ENCODE measurements at places on chromosomes 11 and 22.

- no peak for DNase-seq
These were observed 1.8 kb downstream of the TESMIN start for GRCh38 chr11:68749229-68750123.

DNA sequence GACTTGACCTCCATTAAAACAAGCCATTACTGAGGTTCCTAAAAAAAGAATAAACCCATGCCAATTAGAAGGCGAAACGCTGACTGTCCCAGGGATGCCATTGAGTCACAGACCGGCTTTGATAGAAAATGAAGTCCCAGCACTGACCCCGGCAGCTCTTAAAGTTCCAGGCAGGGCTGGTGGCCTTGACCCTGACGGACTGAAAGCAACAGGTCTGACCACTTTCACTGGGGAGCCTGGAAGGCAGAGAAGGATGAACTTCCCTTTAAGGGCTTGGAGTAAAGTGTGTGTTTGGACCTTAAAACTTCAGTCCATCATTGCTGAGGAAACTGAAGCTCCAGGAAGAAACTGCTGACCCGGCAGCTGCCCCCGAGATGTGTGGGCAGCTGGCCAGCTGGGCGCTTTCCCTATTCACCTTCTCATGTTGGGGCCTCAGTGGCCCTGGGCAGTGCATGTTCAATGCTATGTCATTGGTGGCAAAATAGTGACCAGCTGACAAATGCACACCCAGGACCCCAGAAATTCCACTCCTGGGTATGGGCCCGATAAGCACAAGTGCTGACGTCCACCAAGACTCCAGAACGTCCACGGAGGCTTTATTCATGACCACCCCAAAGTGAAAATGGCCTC is 18.9 kb upstream of the EFCAB6 start:
- no peak for DNase-seq

- DNase-seq, result no peak
These were observed 57.2 kb upstream of the FAM181B start for GRCh38 chr11:82790723-82791484.

GRCh38 chr11:75160220-75160757 is 9.4 kb downstream of the SLCO2B1 start:
- DNase-seq, result no peak

GRCh38 chr22:21014726-21015465 is at the start of gene P2RX6:
Gene P2RX6, plus strand, starts transcription at chr22:21015165. Its CDS starts 10 bp downstream, at chr22:21015175.
- no peak for DNase-seq

GRCh38 chr11:46475051-46475925 is 83.7 kb upstream of the CHRM4 start:
- no peak for DNase-seq

- DNase-seq, result no peak
These were observed 34.8 kb upstream of the CHRM4 start for GRCh38 chr11:46426233-46426991.

DNA sequence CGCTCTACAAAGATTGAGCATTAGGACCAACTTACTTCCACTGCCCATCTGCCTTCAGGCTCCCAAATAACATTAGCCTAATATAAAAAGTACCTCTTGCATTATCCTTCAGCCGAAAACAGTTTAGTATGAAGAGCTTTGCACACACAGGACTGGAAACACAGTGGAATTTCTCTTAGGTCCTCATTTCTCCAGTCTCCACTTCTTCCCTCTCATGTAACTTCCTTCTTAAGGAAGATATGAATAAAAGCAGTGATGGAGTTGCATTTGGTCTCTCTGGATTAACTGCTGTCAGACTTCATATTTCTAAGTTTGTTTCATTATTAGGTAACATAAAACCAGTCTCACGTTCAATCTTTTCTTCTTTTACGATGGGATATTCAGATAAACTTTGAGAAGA is 5.6 kb upstream of the MPEG1 start:
- no peak for DNase-seq
